ENCODE measurements at places on chromosomes 12 and 14. TPM values are rescaled to one million over a fixed set of nuclear protein-coding genes. Genes with fewer than 3 reads are reported as not detected.

- DNase-seq, result no peak
Measured at GRCh38 chr12:1660304-1661187, 30.3 kb upstream of the ADIPOR2 start.

GRCh38 chr12:48389409-48389808 is 38.7 kb upstream of the ZNF641 start:
- no peak for DNase-seq

GRCh38 chr12:99852666-99853065 is 132.1 kb downstream of the ANKS1B start:
- DNase-seq, result no peak

DNA sequence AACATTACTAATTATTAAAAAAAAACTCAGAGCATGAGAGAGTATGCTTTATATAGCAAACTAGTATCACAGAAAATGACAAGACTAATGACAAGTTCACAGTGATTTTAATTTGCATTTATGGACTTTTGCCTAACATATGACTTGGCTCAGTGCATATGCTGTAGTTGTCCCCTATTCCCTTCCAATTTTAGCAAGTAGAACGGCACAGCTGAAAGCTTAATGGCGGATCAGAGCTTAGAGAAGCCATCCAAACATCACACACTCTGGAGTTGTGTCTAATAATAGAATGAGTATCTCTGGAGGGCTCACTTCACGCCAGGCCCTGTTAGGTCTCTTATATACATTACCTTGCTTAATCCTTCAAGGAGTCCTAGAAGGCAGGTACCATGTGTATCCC is 13.3 kb downstream of the CNIH1 start:
- DNase-seq, result no peak

RASSF9 gene
- total RNA-seq, result 0.21 TPM

SMCO3 gene
- not detected for total RNA-seq

TPPP2 gene
- not detected for total RNA-seq

CAMKK2 gene
- 13.0 TPM for total RNA-seq

GZMB gene
- total RNA-seq, result not detected
